ENCODE measurements at places on chromosomes 11 and 22.

- no peak for DNase-seq
Measured at GRCh38 chr11:108483163-108483562, 15.0 kb downstream of the POGLUT3 start.

- DNase-seq = no peak
Measured at GRCh38 chr11:92546603-92547002, 322.0 kb downstream of the FAT3 start.

GRCh38 chr11:19873730-19874129, 161.1 kb downstream of the NAV2 start:
- DNase-seq = no peak

DNA sequence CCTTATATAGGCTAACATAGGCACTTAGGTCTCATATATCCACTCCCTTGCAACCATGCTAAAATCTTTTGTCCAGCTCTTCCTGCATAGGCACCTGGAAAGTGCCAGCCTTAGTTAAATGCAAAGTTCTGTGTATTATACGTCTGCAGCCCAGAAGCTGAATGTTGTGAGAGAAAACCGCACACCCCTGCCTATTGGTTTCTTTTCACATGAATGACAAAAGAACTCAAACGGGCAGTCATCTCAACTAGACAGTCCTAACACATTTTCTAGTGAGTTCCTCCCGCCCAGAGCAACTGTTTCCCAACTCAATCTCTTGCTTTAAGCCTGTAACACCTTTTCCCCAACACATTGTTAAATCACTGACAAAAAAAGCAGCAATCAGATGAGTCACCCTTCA, 69.4 kb upstream of the SC5D start:
- DNase-seq = no peak

GRCh38 chr22:36619797-36620399, 83.7 kb downstream of the CACNG2 start:
- no peak for DNase-seq

DNA sequence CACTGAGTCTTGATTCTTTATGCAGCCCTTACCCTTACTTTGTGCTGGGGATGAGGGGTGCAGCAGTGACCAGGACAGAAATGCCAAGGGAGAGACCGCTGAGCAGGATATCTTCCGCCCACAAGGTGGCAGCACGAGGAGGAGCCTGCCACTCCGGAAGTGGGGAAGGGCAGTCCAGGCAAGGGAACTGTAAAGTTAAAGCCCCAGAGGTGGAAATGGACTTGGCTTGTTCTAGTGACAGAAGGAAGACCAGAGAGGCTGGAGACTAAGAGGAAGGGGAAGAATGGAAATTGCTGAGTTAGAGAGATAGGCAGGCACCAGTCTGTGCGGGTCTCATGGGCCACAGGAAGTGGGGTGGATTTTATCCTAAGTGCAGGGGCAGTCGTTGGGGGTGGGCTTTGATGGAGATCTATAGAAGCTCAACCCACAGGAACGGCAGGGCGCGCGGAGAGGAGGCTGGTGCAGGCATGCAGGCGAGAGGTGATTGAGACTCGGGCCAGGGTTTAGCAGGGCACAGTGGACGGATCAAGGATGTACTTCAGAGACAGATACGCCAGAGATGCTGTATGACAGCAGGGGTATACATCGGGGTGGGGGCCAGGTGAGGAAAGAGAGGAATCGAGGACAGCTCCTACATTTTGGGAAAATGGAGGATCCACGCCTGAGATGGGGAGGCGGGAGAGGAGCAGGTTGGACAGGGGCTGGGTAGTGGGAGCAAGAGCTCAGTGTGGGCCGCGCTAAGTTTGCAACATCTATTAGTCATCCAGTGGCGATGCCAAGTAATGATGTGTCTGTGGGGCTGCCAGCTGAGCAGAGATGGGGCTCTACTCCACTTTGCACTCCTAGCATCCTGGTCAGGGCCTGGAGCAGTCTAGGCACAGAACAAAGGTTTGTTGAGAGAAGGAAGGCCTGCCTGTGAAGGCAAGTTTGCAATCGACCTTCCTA, 3.3 kb upstream of the GRK2 start:
- DNase-seq = peak; percentile 81

- DNase-seq = peak; percentile 42
Measured at GRCh38 chr11:123086305-123086704, 24.4 kb upstream of the HSPA8 start.

All from T-helper 1 cell (primary cell).